ENCODE measurements at places on chromosomes 1 and 21. TPM values are rescaled to one million over a fixed set of nuclear protein-coding genes. Genes with fewer than 3 reads are reported as not detected.

LYPD8 gene
- not detected for total RNA-seq

DNA sequence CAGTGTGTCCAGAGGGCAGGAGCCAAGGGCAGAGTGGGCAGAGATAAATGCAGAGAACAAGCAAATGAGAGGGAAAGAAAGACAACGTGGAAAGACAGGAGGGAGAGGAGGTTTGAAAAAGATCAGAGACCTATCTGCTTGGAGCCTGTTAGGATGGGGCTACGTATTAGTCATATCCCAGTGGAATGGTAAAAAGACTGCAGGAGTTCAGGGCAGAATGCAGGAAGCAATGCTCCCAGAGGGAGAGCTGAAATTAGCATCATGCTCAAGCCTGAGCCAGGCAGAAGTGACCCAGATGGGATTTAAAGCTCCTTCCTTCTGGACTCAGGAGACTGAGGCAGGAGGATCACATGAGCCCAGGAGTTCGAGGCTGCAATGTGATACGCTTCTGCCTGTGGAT, 261.3 kb upstream of the CHRM3 start:
- DNase-seq = no peak

MSH4 gene
- 0.51 TPM for total RNA-seq

GRCh38 chr21:41887667-41888066, 8.5 kb upstream of the PRDM15 start:
- no peak for DNase-seq

TMEM269 gene
- total RNA-seq = under 0.01 TPM

DNA sequence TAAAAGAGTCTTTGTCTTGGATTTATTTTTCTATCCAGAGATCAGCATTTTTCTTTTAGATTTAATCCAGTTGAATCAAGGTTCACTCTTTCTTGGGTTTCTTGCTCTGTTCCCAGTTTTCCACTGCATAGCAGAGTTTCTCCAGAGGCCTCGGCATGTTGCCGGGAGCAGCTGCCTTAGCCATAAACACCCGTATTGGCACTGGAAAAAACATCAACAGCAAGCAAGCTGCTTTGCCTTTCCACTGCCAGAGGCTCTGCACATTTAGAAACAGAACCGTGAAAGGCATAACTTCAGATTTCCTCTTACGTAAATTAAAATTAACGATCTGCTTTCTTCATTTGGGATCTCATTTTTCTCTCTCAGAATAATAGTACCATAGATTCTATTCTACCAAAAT, 181.8 kb upstream of the L1TD1 start:
- DNase-seq = no peak

GRCh38 chr1:188027613-188028012, 1198.9 kb downstream of the PLA2G4A start:
- DNase-seq = peak; percentile 99

DNA sequence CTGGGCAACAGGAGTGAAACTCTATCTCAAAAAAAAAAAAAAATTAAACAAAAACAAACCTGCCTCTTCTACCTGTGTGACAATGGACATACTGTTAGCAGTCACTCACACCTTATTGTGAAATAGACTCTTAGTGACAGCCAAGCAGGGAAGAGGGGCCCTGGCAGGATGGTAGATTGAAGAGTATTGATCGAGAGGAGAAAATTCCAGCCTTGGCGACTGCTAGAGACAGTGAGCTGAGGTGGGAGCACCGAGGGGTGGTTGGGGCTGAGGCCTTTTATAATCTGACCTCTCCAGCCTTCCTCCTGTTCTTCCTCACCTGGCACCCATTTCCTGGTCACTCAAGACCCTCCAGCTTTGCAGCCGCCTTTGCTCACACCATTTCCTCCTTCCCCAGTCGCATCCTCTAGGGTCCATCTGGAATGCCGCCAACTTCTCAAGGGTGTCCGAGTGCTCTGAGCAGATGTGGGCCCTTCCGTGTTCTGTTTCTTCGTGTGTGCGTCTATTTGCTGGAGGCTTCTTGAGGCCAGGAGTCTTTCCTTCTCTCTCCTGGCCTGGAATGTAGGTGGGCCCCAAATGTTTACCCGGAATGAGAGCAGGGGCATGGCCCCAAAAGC, 196.9 kb upstream of the TMEM51 start:
- no peak for DNase-seq

- DNase-seq = no peak
Measured at GRCh38 chr1:2151252-2151651, 43.3 kb downstream of the FAAP20 start.

GRCh38 chr1:230985711-230986110, 6.8 kb downstream of the ARV1 start:
- no peak for DNase-seq

GRCh38 chr1:3770047-3770765, 2.3 kb upstream of the SMIM1 start:
- DNase-seq = no peak

- no peak for DNase-seq
Measured at GRCh38 chr21:31193761-31194160, 150.3 kb downstream of the TIAM1 start.

DNA sequence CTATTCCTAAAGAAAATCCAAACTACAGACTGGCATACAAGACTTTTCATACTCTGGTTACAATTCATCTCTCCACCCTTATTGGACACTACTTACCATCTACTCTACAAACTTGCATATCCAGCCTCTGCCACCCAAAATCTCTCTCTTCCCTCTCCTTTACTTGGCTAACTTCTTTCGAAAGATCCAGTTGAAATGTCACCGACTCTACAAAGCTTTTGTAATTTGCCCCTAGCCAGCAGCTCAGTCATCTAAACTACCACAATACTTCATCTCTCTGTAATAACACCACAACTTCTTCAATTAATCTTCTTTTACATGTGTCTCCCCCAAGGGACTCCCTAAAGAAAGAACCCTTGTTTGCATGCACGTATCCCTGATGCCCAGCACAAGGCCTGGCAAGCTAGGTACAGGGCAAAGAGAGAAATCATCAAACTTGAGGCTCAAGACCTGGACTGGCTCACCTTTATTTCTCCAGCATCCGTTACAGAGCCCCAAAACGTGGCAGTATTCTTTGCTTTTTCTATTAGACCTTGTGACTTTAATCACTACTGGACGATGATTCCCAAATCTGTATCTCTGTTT, 2.7 kb downstream of the ZBTB21 start:
- DNase-seq = no peak

OR2L3 gene
- total RNA-seq = not detected

EDARADD gene
- 2.6 TPM for total RNA-seq

DNA sequence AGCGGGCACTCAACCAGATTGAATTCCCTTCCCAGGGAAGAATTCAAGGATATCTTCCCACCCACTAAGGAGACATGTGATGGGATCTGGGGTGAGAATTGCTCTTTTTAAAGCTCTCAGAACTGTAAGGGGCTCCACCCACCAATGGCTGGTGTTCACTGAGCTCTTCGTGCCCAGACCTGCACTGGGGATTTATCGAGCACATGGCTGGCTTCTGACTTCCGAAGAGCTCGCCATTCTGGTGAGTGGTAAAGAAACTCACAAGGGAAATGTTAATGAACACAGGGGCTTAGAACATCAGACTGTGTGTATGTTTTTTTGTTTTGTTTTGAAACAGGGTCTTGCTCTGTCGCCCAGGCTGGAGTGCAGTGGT, 9.8 kb downstream of the PADI3 start:
- DNase-seq = peak; percentile 46

CFAP74 gene
- total RNA-seq = not detected

IPO9 gene
- total RNA-seq = 10.3 TPM

DNA sequence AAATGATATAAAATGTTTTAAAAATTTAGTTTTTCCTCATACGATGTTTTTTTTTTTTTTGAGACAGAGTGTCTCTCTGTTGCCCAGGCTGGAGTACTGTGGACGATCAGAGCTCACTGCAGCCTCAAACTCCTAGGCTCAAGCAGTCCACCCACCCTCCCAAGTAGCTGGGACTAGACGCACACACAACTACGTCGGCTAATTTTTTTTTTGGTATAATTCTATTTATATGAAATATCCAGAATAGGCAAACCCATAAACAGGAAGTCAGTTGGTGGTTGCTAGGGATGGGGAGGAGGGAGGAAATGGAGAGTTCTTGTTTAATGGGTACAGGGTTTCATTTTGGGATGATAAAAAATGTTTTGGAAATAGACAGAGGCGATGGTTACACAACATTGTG, 56.5 kb downstream of the WARS2 start:
- no peak for DNase-seq

DNA sequence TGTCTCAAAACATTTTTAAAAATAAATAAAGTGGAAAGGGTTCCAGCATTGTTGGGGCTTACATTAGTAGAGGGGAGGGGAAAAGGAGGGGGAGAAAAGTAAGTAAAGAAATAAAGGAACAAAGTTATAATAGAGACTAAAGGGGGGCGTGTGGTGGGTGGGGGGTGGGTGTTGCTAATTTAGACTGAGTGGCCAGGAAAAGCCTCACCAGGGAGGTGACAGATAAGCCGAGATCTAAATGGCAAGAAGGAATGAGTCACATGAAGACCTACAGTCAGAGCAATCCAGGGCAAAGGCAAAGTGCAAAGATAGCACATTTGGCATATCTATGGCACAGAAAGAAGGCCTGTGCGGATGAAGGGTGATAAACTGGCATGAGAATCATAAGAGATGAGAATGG, 7.5 kb downstream of the MPL start:
- peak; percentile 20 for DNase-seq

SPTA1 gene
- total RNA-seq = not detected

- DNase-seq = peak; percentile 73
Measured at GRCh38 chr1:165644064-165644735, 13.2 kb downstream of the MGST3 start.

DNA sequence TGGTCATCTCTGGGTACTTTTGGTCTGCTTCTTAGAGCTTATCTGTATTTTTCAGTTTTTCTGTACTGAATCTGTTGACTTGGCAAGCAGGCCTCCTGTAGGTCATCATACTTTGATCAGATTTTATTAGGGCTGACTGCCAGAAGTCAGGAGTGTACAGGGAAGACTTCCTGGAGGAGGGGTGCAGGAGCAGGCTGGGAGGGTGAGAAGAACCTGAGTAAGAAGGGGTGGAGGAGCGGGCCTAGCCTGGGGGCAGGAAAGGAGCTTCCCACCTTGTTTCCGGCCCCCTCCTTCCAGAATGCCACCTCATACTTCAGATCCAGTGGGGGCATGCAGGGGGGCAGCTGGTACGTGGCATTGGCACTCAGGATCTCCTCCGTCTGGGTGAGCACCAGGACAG, 18.3 kb upstream of the IL22RA1 start:
- peak; percentile 20 for DNase-seq

DNA sequence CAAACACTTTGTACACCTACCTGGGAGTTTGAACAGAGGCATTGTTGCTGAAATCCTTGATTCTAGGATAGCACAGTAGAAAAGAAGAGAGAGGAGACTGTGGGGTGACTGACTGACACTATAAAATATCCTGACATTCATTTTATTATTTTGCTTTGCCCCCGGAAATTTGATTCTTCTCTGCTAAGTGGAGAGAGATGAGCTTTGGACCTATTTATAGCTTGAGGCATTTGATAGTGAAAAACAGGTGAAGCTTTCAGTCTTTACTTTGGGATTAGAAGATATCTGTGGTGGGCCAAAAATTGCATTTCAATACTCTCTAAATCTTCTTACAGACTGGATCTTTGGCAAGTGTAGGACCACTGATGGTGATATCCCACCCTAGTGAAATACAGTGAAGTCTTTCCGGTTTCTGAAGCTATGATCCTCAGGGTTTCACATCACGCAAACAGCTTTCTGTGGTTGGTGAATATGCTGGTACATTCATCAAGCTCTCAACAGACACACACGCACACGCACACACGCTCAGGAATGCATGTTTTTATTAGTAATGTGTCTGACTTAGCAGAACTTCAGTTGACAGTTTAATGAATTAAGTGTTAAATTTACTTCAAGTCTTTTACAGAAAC, at the start of gene AMPD1:
TSS of gene AMPD1 (minus strand) at position 117 of the 629 bp plus-strand sequence. CDS start at position 42, 75 bp downstream.
- peak; percentile 56 for DNase-seq

OVAAL gene
- total RNA-seq = not detected

- no peak for DNase-seq
Measured at GRCh38 chr1:175245324-175245723, 52.7 kb upstream of the KIAA0040 start.

GRCh38 chr1:113223546-113223945, 150.5 kb downstream of the LRIG2 start:
- no peak for DNase-seq

DNA sequence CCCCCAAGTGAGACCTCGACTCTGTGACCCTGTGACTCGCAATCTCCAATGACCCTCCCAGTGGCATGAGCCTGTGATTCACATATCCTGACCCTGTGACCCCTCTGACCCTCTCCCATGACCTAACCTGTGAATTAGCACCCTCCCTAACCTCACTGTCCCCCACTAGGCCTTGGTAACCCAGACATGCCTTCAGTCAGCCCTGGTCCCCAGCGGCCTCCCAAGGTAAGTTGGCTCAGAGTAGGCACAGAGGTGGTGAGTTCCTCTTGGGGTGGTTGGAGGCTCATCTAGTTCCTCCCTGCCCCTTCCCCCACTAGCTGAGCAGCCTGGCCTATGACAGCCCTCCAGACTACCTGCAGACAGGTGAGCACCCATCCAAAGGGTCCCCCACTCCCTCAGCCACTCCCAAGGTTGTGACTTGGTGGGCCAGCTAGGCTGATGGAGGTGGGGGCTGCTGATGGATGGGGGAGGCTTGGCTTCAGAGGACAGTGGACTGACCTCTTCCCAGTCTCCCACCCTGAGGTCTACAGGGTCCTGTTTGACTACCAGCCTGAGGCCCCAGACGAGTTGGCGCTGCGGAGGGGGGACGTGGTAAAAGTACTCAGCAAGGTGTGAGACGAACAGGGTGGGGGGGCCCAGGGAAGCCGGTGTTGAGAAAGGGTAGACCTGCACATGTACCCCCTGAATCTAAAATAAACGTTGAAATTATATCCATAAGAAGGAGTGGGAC, 1.6 kb downstream of the SH3D21 start:
- no peak for DNase-seq

DNA sequence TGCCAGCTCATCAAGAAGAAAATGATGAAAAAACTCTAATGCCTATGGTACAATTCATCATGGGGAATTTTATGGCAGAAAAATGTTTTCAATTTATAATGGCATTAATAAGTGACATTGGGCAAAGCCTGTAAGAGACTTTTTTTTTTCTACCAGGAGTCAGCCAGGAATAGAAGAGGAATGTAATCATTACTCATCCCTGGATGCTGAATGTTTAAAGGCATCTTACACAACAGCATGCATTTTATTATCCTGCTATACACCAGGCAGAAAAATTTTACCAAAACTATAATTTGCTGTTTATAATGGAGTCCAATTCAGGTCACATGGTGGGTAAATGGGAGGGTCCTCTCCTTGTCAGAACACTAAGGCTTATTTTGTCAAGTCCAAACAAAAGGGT, 189.9 kb upstream of the BEND5 start:
- DNase-seq = peak; percentile 35
